NCI-H146 (cell line): ENCODE measurements at places on chromosomes 12 and 14.

GRCh38 chr14:104532191-104532555 is 47.4 kb upstream of the C14orf180 start:
- no peak for DNase-seq

DNA sequence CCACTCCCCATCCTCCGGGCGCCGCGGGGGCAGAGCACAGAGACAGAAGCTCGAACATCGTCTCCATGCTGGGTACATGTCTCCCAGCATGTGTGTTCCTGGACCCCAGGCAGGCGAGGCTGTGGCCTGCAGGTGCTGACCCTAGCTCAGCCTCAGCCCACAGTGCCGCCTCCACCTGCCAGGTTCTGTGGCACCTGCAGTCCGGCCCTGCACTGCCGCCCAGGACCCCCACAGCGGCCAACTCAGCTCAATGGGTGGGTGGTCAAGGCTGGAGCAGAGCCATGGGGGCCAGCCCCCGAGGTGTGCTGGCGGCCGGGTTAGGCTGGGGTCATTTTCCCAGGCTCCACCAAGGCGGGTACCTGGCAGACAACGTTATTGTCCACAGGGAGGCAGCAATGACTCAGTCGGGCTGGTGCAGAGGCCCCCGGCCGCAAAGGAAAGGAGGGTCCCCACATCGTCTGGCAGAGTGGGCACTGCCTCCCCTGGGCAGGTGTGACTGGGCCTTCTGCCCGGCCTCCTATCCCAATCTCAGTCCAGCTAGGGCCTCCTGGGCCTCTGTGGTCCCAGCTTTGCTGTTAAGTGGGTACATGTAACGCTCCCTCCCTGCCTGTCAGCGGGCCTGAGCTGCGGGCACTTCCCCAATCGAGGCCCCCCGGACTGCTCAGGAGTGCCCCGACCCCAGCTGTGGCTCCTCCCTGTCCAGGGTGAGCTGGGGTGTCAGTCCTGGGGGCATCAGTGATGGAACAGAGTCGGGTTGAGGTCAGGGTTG is 20.2 kb upstream of the NUDT14 start:
- DNase-seq = no peak

- DNase-seq = no peak
Measured at GRCh38 chr14:99124482-99125105, 147.4 kb downstream of the BCL11B start.

DNA sequence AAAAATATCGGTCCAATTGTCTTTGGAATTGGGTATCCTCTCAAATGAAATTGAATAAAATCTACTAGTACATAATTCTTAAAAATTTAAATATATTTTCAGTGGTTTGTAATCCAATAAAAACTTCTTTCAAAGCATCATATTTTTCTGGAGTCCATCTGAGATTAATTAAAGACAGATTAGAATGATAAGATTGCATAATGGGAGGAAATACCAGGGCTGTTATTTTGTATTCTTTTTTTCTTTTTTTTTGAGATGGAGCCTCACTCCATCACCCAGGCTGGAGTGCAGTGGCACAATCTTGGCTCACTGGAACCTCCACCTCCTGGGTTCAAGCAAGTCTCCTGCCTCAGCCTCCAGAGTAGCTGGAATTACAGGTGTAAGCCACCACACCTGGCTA is 103.8 kb downstream of the TMTC3 start:
- DNase-seq = no peak

DNA sequence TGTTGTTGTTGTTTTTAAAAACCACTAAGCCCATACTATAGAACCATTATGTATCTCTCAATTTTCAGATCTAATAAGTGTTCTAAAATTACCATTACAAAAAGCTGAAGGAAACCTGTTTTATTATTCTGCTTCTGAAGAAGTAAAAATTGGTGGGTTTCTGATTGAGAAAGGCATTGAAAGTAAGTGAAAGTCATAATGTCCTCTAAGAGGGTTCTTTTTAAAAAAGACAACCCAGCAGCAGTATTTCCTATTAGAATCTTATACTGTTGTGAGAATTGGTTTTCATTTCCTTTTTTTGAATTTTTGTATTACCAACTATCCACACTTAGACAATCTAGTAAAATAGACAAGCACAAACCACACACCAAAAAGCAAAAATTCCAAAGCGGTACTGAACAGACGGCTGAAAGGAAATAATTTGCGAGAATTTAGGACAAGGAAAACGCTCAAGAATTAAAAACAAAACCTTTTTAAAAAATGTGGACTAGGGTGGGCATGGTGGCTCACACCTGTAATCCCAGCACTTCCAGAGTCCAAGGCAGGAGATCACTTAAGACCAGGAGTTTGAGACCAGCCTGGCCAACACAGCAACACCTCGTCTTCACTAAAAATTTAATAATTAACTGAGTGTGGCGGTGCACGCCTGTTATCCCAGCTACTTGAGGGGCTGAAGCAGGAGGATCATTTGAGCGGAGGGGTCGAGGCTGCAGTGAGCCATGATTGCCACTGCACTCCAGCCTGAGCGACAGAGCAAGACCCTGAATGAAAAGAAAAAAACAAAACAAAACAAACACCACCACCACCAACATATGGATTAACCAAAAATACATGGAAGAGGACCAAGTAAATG is 66.7 kb upstream of the AP4S1 start:
- no peak for DNase-seq

- DNase-seq = no peak
Measured at GRCh38 chr12:43112101-43112920, 439.7 kb downstream of the ADAMTS20 start.

DNA sequence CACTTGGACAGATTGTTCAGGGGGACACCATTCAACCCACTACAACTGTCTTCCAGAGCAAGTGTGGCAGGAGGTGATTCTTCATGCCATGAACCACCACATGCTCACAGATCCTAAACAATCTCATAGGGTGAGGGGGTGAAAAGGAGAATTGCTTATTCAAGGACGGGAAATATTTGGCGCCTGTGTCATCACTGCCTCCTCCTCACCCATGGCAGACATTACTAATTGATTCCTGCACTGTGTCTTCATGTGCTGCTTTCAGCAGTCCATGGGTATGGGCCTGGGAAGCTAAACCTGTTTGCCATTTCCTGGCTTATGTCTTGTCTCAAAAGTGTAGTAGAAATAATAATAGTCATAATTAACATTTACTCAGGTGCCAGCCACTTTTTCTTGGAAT is 31.3 kb downstream of the MMAB start:
- no peak for DNase-seq

GRCh38 chr14:56005191-56006053 is 112.8 kb upstream of the PELI2 start:
- DNase-seq = no peak
